ENCODE measurements at places on chromosomes 3 and 15. TPM values are rescaled to one million over a fixed set of nuclear protein-coding genes. Genes with fewer than 3 reads are reported as not detected.

NR1I2 gene
- total RNA-seq = 2.4 TPM

GRCh38 chr15:50244959-50245624, 20.4 kb downstream of the HDC start:
- no peak for DNase-seq

DNA sequence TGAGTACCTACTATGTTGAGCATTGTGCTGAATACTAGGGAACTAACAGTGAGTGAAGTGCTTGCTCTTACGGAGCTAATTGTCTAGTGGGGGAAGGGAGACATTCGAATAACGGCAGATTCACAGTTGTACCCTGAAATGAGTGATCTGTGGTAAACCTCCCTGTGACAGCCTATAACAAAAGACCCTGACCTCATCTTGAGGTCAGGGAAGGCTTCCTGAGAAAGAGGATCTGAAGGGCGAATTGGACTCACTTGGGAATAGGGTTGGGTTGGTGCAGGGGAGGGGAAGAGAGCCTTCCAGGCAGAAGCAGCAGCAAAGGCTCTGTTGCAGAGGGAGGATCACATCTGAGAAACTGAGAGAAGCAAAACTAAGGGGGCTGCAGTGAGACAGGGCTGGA, 13.2 kb downstream of the HPS3 start:
- DNase-seq = no peak

CNTN6 gene
- total RNA-seq = not detected

VEPH1 gene
- 0.27 TPM for total RNA-seq

- DNase-seq = no peak
Measured at GRCh38 chr3:133568294-133569014, 5.0 kb upstream of the CDV3 start.

DNA sequence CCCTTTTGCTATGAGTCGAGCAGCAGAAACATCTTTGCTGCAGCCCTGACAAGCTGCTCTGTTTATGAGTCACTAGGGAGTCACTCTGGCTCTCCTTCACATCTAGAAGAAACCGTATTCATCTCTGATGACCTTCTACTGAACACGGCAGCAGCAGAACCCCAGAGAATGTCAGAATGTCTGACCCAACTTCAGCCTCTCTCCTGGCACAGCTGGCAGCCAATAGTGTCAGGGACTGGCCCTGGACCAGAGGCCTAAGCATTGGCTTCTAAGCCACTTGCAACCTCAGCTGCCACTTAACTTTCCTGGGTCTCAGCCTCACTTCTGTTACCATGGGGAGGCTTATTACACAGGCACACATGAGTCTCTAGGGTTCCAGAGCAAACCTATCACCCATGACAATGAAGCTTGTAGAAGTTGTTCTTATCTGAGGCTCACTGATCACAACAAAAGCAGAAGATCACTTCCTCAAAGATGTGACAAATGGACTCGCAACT, 184.1 kb upstream of the TLE3 start:
- no peak for DNase-seq

DNA sequence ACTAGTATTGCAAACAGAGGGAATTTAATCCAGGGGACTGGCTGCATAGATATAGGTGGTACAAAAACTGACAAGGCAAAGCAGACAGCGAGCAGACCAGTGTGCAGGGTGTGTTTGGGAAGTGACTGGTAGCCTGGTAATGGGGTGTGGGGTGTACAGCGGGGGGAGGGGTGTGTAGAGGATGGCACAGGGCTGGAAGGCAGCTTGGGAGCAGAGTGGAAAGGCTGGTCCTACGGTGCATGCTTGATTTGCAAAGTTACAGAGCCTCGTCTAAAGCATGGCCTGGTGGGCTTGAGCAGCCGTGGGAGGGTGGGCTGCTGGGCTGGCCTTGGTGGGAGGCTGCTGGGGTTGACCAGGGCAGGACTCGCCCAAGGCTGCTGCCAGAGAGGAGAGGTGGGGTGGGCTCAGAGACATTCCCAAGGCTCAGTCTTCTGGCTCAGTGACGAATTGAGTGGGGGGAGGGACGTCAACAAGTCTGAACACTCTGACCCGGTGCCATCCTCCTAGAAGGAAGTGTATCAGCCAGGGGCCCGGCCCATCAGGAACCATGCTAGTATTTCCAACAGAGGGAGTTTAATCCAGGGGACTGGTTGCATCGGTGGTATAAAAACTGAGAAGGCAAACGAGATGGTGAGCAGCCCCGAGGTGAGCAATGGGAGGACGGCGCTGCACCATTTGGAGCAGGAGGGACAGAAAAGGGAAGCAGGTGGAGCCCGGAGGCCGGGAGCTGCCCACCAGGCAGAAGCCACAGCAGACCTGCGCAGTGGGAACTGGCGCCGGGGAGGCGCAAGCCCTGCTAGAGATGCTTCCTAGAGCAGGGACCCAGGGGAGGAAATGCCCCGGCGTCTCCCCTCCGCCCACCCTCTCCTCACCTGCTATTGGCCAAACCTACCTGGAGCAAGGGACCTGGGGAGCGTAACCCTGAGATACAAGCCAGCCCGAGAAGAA, 29.2 kb downstream of the CPN2 start:
- DNase-seq = no peak

FAM174B gene
- 2.7 TPM for total RNA-seq

GRCh38 chr3:112132975-112133448, at the start of gene GCSAM:
Gene GCSAM (minus strand): TSS chr3:112133248. CDS start chr3:112133120, 128 bp downstream.
- DNase-seq = peak; percentile 41

DNA sequence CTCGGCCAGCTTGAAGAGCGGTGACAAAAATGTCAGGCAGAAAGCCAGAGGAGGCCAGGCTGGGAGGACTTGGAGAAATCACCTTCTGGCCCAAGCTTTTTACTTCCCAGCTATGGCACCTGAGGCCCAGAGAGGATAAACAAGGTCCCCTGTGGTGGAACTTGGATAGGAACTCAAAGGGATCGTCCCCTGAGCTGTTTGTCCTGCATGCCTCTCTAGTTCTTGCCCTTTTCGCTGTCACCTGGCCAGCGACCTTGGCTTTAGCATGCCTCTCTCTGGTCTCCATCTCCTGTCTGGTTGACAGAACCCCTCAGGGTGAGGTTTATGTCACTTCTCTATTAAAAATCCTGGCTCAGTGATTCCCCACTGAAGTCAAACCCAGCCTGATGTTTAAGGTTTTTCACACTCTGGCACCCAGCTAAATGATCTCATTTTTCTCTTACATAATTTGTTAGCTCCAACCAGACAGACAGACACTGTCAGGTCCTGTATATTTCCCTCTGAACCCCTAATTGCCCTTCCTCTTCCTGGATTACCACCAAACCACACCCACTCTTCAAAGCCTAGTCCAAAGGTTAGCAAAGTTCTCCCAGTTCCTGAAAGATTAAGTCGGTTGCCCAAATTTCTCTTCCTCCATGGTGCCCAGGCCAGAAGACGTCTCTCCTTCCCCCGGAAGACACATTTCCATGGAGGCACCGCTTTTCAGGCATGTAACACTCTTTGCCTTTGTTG, 169.1 kb downstream of the FAM43A start:
- no peak for DNase-seq

FBXO40 gene
- not detected for total RNA-seq

- DNase-seq = no peak
Measured at GRCh38 chr15:90184119-90184785, 16.9 kb upstream of the SEMA4B start.

GRCh38 chr3:106367496-106367895, 498.7 kb upstream of the CBLB start:
- no peak for DNase-seq

- DNase-seq = no peak
Measured at GRCh38 chr3:51711352-51712037, 4.6 kb downstream of the GRM2 start.

- DNase-seq = no peak
Measured at GRCh38 chr3:181756645-181757297, 45.0 kb downstream of the SOX2 start.

GRCh38 chr3:149967086-149967685, 3.5 kb downstream of the PFN2 start:
- peak; percentile 35 for DNase-seq

PLSCR5 gene
- total RNA-seq = not detected

DNA sequence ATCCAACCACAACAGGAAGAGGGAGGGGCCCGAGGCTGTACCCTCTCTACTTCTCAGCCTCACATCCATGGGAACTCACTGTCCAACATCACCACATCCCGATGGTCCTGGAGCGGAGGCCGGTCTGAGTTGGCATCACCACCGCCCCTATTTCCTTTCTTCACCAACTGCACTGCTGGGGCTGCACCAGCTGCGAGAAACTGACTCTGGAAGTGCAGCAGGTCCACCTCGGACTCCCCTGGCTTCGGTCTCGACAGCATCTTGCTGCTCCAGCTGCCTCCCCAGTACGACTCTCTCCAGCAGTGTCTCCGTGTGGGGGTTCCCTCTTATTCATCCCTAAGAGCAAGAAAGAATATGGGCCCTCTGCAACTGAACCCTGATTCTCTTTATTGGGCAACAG, 7.2 kb downstream of the RPAP1 start:
- DNase-seq = no peak

- DNase-seq = no peak
Measured at GRCh38 chr3:113721636-113722035, 24.4 kb downstream of the NAA50 start.

SRPRB gene
- 39.3 TPM for total RNA-seq

GRCh38 chr3:97138914-97139541, 324.6 kb downstream of the EPHA6 start:
- DNase-seq = no peak

DNA sequence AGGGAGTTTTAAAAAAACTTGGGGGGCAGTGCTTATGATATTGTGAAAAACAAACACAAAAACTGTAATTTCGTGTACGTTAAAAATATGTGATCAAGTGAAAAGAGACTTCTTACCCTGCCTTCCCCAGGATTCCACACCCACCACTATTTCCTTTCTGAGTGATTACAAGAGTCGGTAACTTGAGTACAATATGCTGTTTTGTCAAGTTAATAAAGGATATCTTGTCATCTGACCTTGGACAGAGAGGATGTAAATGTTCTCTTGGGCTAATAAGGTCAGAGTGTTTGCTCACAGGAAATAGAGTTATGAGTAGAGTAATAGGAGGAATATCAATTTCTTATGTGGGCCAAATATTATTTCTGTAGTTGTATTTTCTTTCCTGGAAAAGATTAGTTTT, 68.1 kb downstream of the NOX5 start:
- no peak for DNase-seq

- no peak for DNase-seq
Measured at GRCh38 chr3:126113238-126113555, 29.3 kb upstream of the SLC41A3 start.

GRCh38 chr15:78950902-78951840, 6.3 kb upstream of the CTSH start:
- no peak for DNase-seq

DNA sequence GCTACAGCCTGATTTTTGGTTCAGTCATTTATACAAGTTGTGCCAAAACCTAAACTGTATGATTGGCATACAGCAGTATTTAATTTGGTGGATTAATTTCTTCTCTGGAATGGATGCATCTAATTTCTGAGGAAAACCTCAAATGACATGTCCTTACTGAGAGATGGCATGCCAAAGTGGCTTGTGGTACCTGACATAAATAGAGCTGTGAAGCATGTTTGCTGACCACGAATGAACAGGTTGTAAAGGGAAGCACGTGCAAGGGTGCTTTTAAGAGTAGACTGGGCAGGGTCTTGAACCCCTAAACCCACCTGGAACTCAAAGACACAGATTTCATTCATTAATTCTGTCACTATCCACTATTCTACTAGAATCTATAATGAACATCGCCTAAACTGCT, 77.2 kb downstream of the TP63 start:
- no peak for DNase-seq

EPHA6 gene
- not detected for total RNA-seq

BFSP2 gene
- 0.27 TPM for total RNA-seq

DNA sequence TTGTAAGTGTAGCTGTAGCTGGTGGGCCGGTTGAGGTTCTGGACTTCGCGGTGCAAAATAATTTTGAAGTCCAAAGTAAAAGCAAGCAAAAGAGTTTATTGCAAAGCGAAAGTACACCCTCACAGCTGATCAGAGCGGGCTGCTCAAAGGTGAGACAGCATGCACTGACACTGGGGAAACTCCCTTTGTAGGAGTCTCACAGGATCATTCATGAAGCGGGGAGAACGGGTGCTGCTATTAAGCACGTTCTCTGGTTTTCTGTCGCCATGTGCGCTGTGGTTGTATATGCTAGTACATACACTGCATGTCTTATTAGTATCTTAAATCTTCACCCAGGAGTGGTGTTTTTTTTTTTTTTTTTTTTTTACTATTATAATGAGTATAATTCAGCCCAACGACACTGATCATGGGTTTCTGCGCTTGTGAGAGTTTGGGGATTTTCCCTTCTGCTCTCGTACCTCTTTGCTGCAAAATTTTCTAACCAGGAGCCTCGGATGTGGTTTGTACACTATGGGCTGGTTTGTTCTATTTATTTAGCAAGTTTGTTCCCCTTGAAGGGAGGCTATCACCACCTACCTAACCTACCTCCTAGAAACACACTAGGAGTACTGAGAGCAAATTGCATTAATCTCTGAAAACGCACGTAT, 1.4 kb upstream of the AP4E1 start:
- DNase-seq = peak; percentile 54

GRCh38 chr3:6807967-6808588, 52.8 kb upstream of the GRM7 start:
- DNase-seq = no peak

DNA sequence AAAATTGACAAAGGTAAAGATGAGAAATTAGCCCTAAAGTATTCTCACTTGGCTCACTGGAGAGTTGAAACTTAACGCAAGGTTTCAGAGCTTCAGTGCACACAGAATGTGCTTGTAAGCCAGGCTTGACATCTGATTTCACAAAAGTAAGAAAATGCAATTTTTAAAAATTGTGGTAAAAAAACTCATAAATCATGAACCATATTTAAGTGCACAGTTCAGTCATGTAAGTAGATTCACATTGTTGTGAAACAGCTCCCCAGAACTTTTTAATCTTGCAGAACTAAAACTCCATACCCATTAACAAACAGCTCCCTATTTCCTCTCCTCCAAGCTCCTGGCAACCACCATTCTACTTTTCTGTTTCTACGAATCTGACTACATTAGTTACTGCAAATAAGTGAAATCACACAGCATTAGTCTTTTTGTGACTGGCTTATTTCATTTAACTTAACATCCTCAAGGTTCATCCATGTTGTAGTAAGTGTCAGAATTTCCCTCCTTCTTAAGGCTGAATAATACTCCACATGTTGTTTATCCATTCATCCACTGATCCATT, 14.5 kb downstream of the RTP3 start:
- DNase-seq = no peak

GRCh38 chr15:100341750-100342560, at the start of gene ADAMTS17:
Gene ADAMTS17 (minus strand): TSS chr15:100341975. CDS start chr15:100341899, 76 bp downstream.
- peak; percentile 97 for DNase-seq

DNA sequence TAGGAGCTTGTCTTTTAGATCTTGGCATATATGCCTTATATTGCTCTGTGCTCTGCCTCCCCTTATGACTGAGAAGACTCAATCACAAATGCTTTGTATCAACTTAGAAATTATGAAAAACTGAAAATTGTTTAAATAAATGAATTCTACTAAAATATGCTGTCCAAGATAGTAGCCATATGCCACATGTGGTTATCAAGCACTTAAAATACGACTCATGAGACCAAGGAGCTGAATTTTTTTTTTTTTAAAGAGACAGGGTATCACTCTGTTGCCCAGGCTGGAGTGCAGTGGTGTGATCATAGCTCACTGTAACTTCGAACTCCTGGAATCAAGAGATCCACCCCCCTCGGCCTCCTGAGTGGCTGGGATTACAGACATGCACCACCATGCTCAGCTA, 118.3 kb downstream of the RFTN1 start:
- no peak for DNase-seq

- no peak for DNase-seq
Measured at GRCh38 chr3:149688122-149688757, 30.4 kb upstream of the WWTR1 start.

- DNase-seq = no peak
Measured at GRCh38 chr3:32319607-32320006, 72.0 kb upstream of the CMTM7 start.

MYZAP gene
- total RNA-seq = 0.27 TPM

ENTPD3 gene
- not detected for total RNA-seq

Data from hematopoietic multipotent progenitor cell (in vitro differentiated cells).